ENCODE measurements at places on chromosomes 16 and 17. TPM values are rescaled to one million over a fixed set of nuclear protein-coding genes. Genes with fewer than 3 reads are reported as not detected.

Gene ZNF287
- total RNA-seq, result 10.9 TPM

Gene PTX4
- not detected for total RNA-seq

DNA sequence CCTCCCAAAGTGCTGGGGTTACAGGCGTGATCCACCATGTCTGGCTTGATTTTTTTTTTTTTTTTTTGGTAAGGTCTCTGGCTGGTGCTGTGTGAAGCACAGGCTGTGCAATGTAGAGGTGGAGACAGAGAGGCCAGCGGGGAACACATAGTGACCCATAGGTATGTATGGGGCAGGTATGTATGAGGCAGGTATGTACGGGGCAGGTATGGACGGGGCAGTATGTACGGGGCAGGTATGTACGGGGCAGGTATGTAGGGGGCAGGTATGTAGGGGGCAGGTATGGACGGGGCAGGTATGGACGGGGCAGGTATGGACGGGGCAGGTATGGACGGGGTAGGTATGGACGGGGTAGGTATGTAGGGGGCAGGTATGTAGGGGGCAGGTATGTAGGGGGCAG lies 5.0 kb downstream of the RPL3L start:
- no peak overlapping the region for H3K4me3 ChIP-seq
- no peaks in the 10 kb centered on the region for H3K27me3 ChIP-seq
- H3K27ac ChIP-seq, result no peak overlapping the region

DNA sequence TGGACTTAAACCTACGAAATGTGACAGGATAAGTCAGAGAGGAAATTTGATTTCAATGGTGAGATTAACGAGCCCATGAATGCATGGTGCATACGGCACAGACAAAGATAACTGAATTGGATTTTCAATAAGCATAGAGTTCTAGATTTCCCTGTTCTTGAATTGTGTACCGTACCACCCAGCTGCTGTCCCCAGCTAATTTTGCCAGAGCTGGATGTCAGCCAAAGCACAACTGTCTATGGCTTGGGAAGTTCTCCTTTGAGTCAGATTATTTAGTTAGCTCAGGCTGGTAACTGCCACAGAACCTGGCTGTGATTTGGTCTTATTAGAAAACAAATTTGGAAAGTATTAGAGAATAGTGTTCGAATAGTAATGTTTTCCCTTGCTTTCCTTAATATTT lies 143.1 kb downstream of the CDH13 start:
- H3K4me3 ChIP-seq, result no peak overlapping the region
- no peaks in the 10 kb centered on the region for H3K4me1 ChIP-seq
- no peak for DNase-seq
- no peaks in the 10 kb centered on the region for H3K36me3 ChIP-seq
- H3K27ac ChIP-seq, result no peak overlapping the region
- H3K27me3 ChIP-seq, result no peaks in the 10 kb centered on the region

DNA sequence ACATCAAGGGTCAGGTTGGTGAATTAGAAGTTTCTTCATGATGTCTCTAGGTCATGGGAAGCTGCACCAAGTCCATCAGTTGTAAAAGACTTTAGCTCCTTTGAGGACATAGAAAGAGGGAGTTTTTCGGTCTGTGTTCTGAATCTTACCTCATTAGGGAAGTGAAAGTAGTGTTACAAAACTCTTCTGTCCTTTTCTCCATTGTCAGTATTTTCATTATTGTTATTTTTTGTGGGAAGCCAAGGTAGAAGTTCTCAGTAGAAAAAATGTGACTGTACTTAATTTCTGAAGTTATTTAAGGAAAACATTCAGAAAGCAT lies 24.2 kb downstream of the MAP3K3 start:
- no peak overlapping the region for H3K27ac ChIP-seq
- H3K27me3 ChIP-seq, result no peaks in the 10 kb centered on the region
- H3K36me3 ChIP-seq, result peaks cover 23% of the 10 kb centered on the region
- no peak overlapping the region for H3K4me3 ChIP-seq
- no peaks in the 10 kb centered on the region for H3K4me1 ChIP-seq

GRCh38 chr16:86090461-86091170 lies 191.7 kb downstream of the IRF8 start:
- peaks cover 27% of the 10 kb centered on the region for H3K27me3 ChIP-seq
- no peak overlapping the region for H3K27ac ChIP-seq
- no peaks in the 10 kb centered on the region for H3K36me3 ChIP-seq
- H3K4me1 ChIP-seq, result no peaks in the 10 kb centered on the region
- no peak for DNase-seq

GRCh38 chr17:39740357-39741111 lies 2.8 kb downstream of the GRB7 start:
- H3K4me1 ChIP-seq, result peaks cover 27% of the 10 kb centered on the region
- H3K36me3 ChIP-seq, result no peaks in the 10 kb centered on the region
- H3K4me3 ChIP-seq, result peak overlapping the region; percentile 35
- peaks cover 5% of the 10 kb centered on the region for H3K27me3 ChIP-seq
- no peak for DNase-seq

DNA sequence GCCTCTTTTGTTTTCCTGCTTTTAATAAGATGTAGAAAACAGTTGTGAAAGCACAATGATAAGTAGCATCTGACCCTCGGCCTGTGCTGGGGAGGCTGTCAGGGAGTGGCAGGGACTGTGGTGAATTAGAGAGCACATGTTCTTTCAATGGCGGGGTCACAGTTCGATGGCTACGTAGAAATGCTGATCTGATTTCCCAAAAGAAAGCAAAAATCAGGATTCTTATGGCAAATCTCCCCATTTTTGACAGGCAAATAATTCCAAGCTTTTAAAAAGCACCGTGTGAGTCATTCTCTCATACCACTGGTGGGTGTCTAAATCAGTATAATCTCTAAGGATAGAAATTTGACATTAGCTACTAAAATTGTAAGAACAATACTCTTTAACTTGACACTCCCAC lies 4.2 kb upstream of the MAPK7 start:
- no peaks in the 10 kb centered on the region for H3K27me3 ChIP-seq
- H3K27ac ChIP-seq, result peak overlapping the region; percentile 44
- H3K4me1 ChIP-seq, result peaks cover 31% of the 10 kb centered on the region
- H3K4me3 ChIP-seq, result no peak overlapping the region
- H3K36me3 ChIP-seq, result no peaks in the 10 kb centered on the region

DNA sequence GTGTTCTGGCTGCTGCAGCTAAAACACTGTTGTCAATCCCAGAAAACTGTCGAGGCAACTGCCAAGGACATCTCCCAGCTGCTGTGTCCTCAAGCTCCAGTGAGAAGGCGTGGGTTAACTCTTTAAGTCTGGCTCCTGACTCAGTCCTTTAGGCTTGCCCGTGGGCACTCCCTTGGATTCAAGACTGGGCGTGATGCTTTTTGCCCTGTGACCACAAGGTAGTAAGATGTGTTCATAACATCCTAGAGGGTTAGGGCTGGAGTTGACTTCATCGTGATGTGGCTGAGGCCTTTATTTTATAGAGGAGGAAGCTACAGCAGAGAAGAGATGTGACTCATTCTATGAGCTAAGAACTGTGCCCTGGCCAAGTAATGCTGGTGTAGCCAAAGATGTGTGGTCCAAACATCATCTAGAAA lies 50.9 kb upstream of the TEKT3 start:
- H3K27me3 ChIP-seq, result peaks cover 2% of the 10 kb centered on the region
- DNase-seq, result no peak
- no peak overlapping the region for H3K4me3 ChIP-seq
- no peaks in the 10 kb centered on the region for H3K4me1 ChIP-seq
- no peaks in the 10 kb centered on the region for H3K36me3 ChIP-seq
- no peak overlapping the region for H3K27ac ChIP-seq

Data from osteocyte (in vitro differentiated cells).